ENCODE measurements at places on chromosomes 5 and 9. TPM values are rescaled to one million over a fixed set of nuclear protein-coding genes. Genes with fewer than 3 reads are reported as not detected.

GDNF gene
- 0.92 TPM for polyA plus RNA-seq

DNA sequence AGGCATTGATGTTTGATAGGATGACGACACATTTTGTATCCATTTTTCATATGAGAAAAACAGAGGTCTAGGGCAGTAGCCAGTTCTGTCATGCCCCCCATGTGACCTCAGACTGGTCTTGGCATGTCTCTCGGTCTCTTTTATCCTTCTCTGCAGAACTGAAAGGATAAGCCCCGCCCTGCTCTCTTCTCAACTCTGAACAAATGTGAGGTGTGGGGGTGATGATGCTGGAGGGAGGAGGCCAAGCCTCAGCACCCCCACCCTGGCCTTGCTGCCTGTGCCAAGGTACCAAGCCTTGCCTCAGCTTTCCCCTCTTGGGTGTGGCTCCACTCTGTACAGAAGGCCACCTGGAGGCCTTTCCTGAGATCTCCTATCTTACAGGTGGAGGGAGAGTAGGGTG lies 19.5 kb upstream of the CRB2 start:
- no peak for DNase-seq
- no peak overlapping the region for H3K4me3 ChIP-seq
- peaks cover 44% of the 10 kb centered on the region for H3K4me1 ChIP-seq
- H3K27ac ChIP-seq: no peak overlapping the region

- no peaks in the 10 kb centered on the region for H3K36me3 ChIP-seq
- no peak overlapping the region for H3K27ac ChIP-seq
- no peak for DNase-seq
- no peak overlapping the region for H3K4me3 ChIP-seq
- peaks cover 20% of the 10 kb centered on the region for H3K4me1 ChIP-seq
- peaks cover 61% of the 10 kb centered on the region for H3K27me3 ChIP-seq
Measured at GRCh38 chr9:126724226-126724625, 80.6 kb upstream of the ZBTB43 start.

CDO1 gene
- 1.0 TPM for polyA plus RNA-seq

DNA sequence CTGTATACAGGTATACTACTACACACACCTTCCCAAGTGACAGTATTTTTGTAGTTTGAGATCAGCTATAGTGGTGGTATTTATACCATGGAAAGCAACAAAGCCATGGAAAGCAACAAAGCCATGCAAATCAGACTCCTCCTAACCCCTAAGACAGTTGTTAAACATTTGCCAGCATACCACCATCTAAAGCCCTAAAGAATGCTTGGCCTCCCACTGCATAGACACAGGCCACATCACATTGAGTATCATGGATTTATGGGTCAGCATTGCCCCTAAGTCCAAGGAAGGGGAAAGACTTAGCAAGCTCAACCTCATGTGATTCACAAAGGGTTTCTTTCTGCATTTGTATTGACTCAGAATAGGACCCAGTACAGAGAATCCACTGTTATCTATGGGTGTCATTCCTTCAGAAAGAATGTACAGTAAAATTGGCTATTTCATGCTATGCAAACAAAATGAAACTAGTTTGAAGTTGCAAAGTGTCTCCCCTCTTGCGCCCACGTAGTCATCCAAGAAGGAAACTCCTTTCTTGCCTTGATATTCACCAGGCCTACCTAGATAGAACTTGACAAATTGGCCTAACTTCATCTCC lies 70.4 kb upstream of the IQGAP2 start:
- no peaks in the 10 kb centered on the region for H3K36me3 ChIP-seq
- H3K27ac ChIP-seq: no peak overlapping the region

ADGRV1 gene
- 2.6 TPM for polyA plus RNA-seq

Data from stomach (tissue), 19 donors.